Activated CD4-positive, alpha-beta T cell treated with anti-CD3 and anti-CD28 coated beads, Interleukin-2, amount 50 U/mL, for 24 hours (primary cell): ENCODE measurements at places on chromosomes 5 and 9.

DNA sequence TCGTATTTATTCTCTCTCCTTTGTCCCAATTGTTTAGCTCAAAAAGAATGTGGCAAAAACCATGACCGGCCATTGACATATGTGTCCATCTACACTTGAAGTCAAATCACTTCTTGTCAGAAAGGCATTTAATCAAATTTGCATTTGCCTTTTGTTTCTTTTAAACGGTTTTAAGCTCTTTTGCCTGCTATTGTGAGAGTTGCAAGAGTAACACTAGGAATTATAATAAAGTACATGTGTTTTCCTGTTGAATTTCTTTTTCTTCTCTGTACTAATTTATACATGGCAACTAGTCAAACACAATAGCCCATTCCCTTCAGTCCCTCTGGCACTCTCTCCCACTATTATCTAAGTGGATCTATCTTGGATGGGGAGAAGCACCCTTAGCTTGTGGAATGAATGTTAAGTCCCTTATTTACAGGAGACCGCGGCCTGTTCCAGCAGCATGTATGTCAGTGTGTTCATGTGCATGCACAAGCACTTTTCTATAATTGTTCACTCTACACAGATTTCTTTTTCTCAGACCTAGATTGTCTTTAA, 3.2 kb downstream of the ADAMTSL1 start:
- no peak for DNase-seq

DNA sequence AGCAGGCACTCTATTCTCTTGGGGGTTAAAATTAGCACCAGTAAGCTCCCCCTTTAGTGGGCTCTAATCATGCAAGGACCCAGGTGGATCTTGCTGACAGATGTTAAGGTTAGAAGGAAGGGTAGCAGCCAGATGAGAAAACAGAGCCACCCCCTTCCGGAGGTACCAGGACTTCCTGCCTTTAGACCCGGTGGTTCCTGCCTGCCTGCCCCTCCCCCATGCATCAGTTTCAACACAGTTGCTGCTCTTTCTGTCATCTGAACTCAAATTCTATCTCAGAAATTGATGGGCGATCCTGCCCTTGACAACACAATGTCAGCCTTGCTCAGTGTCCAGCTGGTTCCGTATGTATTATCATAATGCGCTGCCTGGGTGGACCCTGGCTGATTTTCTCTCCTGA, 287.3 kb downstream of the EBF1 start:
- no peak for DNase-seq

- no peak for DNase-seq
Observed at GRCh38 chr9:27088981-27089380, 20.0 kb upstream of the TEK start.

DNA sequence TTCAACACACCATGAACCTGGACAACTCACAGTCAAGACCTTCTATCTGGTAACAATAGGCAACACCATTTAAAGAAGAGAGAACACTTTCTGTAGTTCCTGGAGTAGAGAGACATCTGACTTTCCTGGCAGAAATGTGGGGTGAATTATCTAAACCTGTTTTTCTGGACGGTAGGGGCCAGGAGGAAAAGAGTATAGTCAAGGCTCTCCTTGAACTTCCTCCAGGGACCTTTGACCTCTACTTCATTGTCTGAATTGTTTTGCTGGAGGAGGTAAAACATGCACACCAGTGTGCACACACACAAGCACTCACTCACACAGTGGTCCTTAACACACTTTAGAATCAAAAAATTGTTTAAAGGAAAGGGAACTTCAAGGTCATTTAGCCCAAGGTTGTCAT, 13.2 kb downstream of the S100Z start:
- DNase-seq = no peak

GRCh38 chr5:175444060-175444904, at the start of gene DRD1:
DRD1 (minus strand) TSS chr5:175444182; CDS start chr5:175443099, 1,083 bp downstream.
- peak; percentile 12 for DNase-seq

DNA sequence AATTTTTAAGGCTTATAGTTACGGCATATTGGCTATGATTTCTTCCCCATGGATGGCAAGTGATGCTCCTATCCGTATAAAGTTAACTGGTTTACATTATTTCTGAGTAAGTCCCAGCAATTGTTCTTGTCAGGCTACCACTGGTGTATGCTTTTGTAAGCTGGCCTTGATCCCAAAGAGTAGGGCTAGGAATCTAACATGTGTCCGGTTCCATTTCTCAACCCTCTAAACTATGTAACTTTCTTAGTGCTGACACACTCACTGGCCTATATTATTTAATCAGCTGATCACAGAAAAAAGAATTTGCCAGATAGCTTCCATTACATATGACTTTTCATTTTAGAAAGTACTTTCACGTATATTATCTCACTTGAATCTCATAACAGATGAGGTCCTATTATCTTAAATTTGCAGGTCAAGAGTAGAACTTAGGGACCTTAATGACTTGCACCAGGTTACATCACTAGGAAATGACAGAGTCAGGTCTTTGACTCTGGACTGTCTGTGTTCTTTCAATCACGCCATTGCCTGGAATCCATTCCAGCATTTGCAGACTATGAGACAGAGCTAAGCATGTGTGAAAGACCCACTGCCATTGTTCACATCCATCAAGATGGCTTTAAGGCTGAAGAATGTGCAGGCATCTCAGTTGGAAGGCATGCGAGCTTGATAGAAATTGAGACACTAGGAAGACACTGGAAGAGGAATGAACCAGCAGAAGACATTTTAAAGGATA, 362.9 kb downstream of the ARRDC3 start:
- no peak for DNase-seq

DNA sequence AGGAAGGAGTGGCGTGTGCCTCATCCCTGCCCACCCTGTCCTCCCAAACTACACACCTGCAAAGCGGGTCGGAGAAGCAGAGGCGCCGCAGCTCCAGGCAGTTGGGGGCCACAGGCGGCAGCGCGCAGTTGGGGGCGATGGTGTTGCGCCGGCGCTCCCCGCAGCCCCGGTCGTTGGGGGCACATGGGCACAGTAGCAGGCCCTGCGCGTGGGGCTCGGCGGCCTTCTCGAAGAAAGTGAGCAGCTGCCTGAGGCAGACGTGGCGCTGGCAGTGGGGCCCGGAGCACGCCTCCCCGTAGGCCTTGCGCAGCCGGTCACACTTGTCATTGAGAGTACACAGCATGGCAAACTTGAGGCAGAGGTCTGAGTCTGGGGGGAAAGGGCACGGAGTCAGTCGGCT, 16.8 kb downstream of the GFRA3 start:
- no peak for DNase-seq

DNA sequence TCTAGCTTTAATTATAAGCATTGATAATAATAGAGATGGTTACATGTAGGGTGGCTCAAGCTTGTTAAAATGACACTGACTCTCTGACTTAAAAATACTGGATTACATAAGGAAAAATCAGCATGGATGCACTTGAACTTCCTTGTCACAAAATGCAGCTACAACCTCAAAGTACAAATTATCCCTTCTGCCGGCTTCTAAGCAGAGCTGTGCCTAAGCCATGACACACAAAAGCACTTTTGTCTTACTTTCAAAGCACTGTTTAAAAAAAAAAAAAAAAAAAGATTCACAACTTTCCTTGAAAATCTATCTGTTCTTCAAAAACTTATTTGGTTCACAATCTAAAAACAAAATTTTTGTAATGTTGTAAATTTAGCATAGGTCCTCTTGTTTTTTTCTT, 36.4 kb upstream of the ZFAND5 start:
- DNase-seq = no peak

DNA sequence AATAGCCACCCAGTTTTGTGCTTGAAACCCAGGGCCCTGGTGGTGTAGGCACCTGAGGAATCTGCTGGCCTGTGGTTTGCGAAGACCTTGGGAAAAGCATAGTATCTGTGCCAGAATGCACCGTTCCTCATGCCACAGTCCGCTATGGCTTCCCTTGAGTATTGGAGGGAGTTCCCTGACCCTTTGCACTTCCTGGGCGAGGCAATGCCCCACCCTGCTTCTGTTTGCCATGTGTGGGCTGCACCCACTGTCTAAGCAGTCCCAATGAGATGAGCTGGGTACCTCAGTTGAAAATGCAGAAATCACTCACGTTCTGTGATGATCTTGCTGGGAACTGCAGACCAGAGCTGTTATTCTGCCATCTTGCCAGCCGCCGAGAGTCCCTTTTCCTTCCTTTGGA, 483.5 kb downstream of the AGTPBP1 start:
- no peak for DNase-seq

GRCh38 chr5:69504036-69504435, 11.4 kb downstream of the OCLN start:
- DNase-seq = no peak

- DNase-seq = no peak
Observed at GRCh38 chr5:168736281-168736831, 157.2 kb upstream of the PANK3 start.

GRCh38 chr5:82765765-82766164, 311.4 kb downstream of the TMEM167A start:
- no peak for DNase-seq

DNA sequence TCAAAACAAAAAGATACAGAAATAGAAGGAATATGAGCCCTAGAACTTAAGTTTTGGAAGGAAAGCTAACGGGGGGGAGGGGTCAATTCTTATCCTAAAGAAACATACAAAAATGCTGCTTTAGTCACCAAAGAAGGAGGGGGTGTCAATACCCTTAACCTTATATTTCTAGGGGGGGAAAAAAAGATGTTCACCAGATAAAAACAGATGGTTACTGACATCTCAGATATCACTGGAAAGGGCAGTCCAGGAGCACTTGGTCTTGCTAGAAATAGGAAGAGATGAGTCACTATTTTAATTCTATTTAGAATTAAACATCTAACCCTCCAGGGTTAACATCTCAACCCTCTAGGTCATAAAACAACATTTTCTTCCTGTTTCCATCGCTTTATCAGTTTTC, 1.7 kb downstream of the DIAPH1 start:
- DNase-seq = no peak
